ENCODE measurements at places on chromosomes 12 and 14. TPM values are rescaled to one million over a fixed set of nuclear protein-coding genes. Genes with fewer than 3 reads are reported as not detected.

IFT81 gene
- polyA plus RNA-seq, result 44.2 TPM

RPS6KL1 gene
- 0.76 TPM for polyA plus RNA-seq

RPS26 gene
- 691 TPM for polyA plus RNA-seq

GUCY2C gene
- polyA plus RNA-seq, result 0.21 TPM

TRMT5 gene
- polyA plus RNA-seq, result 30.1 TPM

ETNK1 gene
- 67.8 TPM for polyA plus RNA-seq

ARMH4 gene
- polyA plus RNA-seq, result 17.7 TPM

SIX4 gene
- 6.4 TPM for polyA plus RNA-seq

GNB3 gene
- polyA plus RNA-seq, result 6.3 TPM

CD63 gene
- 724 TPM for polyA plus RNA-seq

DNA sequence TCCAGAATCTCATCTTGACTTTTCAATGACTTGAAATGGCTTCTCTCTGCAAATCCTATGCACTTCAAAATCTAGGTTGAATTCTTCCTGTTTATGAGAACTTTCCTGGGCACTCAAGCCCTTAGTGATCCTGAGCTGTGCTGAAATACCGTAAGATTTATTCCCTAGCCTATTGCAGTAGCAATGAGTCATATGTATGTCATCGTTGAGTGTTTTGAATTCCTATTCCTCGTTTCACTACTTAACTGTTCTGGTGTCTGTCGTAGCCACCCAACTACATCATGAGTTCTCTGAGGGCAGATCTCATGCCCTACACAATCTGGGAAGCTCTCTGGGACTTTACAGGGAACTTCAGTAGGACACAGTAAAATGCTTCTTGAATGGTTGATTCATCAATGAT is 190.8 kb upstream of the TMEM132C start:
- no peak for DNase-seq

GRCh38 chr12:68352067-68352466 is 19.9 kb upstream of the MDM1 start:
- no peak for DNase-seq

- no peak for DNase-seq
These were observed 18.9 kb upstream of the COCH start for GRCh38 chr14:30855345-30856037.

- DNase-seq, result no peak
These were observed 82.3 kb downstream of the TNFAIP2 start for GRCh38 chr14:103205541-103205906.

DNA sequence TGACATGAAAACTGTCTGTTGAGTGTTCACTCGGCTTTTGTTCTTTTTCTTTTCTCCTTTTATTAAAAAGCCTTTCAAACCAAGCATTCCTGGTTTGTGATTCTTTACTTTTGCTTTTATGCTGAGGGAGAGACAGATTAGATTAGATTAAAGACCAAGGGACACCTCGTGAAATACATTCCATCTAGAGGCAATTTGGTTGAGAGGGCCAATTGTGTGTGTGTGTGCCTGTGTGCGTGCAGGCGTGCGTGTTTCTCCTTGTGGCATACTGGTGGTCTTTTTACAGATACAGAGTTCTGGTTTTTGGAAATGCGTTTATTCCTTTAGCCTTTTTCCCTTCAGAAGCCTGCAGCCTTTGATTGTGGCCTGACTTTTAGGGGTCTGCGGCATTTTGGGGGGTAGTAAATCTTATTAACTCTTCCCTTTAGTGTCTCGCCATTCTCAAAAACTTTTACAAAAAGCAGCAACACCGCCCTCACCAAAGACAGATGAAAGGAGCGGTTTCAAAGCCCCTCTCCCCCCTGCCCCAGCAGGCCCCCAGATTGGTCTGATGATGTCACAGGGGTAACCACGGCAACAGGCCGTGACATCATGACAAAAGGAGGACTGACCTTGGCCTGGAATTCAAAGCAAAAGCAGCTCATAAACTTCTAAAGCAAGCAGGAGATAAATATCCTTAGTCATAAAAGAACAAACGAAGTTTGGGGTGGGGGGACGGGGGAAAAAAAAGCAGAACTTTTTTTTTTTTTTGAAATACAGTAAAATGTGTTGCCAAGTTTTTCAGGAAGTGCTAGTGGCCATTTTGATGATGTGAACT is 84.1 kb upstream of the TBX3 start:
- DNase-seq, result peak; percentile 70

DNA sequence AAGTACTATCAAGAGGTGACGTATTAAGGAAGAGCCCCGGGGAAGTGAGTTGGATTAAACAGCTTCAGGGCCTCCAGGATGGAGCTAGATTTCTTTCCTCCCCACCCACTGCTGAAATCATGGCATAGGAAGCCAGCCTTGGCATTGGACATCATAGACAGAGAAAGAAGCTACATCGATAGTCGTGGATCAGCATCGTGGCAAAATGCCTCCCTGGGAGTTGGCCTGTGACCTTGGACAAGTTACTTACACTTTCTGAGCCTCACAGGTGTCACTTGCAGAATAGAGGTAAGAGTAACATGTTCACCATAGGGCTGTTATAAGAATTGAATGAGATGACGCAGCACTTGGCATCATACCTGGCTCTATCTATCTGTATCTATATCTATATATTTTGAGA is 5.9 kb downstream of the ANKRD33 start:
- no peak for DNase-seq

- DNase-seq, result peak; percentile 21
These were observed 8.0 kb downstream of the YY1 start for GRCh38 chr14:100246809-100247428.

DNA sequence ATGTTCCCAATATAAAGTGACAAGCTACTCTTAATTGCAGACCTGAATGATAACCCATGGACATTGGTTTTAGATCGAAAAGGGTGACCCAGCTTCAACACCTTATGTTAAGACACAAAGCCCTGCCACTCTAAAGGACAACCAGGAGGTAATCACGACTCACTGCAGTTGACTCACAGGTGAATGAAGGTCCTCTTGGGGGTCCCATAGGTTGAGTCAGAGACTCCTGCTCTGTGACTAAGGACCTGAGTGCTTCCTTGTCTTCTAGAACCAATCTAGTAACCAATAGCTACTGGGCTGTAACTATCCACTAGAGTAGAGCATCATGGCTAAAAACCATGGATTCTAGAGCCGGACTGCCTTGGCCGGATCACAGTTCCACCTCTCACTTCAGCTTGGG is 73.8 kb downstream of the KCNK10 start:
- DNase-seq, result no peak

DNA sequence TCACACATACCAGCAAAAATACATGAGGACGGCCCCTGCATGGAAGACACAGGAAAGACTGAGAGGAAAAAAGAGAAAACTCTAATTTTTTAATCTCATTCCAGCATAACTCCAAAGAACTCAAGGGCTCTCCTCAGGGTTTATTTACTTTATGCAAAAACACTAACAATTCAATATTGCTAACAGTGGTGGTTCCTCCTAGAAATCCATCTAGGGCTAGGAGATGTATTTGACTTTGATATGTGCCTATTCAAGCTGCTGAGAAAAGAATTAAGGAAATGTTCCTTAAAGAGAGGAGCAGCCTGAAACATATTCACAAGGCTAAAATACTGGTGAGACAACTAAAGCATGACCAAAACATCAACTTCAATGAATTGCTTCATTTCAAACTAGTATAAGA is 57.0 kb downstream of the SLC25A21 start:
- no peak for DNase-seq

DNA sequence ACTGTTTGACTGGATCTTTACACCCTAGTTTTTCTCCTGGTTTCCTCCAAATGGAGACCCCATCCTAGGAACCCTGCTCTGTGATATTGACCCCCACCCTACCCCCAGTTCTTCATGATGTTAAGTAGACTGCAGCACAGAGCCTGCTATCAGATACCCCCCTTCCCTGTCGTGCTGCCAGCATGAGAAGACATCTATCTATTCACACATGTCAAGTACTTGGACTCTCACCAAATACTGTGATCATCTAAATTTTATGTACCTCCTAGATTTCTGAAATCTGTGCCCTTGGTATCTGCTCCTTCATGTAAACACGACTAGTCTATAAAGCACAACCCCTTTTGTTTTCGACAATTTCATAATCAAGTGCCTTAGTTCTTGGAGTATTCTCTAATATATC is 38.9 kb downstream of the FERMT2 start:
- no peak for DNase-seq

DNA sequence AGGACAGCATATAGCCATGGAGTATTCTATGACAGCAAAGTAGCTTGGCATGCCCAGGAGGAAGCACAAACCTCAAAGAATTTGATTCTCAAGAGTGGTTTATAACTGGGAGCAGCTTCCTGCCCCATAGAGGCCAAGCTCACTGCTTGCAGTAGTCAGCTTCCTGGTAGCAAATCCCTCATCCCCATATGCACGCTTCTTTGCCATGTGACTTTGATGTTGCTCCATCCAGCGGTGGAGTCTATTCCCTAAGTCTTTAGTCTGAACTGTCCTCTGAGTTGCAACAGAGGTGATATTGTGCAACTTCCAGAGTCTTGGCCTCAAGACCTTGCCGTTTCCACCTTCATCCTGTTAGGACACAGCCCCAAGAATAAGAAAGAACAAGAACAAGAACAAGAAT is 996.8 kb upstream of the TMEM132C start:
- DNase-seq, result no peak

- no peak for DNase-seq
These were observed 145.8 kb downstream of the DICER1 start for GRCh38 chr14:95011445-95012006.

DNA sequence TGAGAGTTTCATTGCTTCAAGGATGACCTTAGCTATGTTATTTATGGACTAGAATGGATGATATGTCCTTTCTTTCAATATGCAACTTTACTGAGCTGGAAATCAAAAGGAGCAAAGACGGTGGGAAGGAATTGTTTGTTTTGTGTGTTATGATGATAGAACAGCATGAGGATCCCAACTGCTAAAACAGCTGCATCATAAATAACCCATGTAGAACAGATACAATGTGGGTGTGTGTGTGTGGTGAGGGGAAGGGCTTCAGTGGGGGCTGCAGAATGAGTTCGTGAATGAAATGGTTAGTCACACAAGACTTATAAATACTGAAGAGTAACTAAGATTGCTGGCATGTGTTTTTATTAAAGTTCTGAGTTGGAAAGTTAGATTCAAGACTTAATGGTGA is 80.1 kb downstream of the DACT1 start:
- no peak for DNase-seq

- DNase-seq, result no peak
These were observed 107.0 kb downstream of the PTPRR start for GRCh38 chr12:70813559-70813958.

DNA sequence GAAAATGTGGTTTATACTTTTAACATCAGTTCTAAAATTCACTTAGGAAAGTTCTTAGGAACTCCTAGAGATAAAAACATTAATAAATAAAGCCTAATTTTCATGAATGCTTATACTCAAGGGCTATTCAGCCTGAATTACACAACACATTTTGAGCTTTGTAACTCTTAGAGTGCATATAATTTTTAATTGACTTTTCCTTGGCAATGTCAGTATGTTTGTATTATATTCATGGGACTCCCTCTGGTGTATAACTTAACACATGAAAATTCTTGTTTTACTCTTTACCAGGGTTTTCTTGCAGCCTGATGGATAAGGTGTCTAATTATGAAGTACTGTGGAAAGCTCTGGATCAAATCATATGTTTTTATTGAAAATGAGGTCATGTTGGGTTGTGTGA is 150.6 kb upstream of the HMGA2 start:
- no peak for DNase-seq

DNA sequence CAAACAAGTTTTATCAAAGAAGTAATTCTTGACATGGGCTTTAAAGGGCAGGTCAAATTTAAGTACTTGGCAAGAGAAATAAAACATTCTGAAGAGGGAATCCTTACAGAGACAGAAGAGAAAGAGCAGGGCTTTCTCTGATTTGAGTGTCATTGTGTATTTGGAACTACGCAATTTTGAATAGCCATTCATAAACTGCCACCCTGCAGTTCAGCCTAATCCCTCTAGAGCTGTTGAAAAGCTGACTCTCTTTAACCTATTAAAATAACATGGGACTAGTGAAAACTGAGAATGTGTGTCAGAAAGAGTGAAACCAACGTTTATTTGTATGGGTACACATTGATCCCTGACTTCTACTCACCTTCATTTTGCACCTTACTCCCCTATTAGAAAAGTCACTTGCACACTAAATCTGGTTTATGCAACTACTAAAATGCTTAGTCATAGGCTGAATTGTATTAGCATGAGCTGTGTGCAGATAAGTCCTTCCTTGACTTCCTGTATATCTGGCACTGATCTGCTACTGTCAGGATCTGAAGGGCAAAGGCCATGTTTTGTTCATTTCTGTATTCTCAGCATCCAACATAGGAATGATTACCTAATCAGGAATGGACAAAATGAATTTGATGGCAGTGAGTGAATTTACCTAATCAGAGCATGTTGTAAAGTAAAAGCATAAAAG is 458.9 kb downstream of the NOVA1 start:
- no peak for DNase-seq

DNA sequence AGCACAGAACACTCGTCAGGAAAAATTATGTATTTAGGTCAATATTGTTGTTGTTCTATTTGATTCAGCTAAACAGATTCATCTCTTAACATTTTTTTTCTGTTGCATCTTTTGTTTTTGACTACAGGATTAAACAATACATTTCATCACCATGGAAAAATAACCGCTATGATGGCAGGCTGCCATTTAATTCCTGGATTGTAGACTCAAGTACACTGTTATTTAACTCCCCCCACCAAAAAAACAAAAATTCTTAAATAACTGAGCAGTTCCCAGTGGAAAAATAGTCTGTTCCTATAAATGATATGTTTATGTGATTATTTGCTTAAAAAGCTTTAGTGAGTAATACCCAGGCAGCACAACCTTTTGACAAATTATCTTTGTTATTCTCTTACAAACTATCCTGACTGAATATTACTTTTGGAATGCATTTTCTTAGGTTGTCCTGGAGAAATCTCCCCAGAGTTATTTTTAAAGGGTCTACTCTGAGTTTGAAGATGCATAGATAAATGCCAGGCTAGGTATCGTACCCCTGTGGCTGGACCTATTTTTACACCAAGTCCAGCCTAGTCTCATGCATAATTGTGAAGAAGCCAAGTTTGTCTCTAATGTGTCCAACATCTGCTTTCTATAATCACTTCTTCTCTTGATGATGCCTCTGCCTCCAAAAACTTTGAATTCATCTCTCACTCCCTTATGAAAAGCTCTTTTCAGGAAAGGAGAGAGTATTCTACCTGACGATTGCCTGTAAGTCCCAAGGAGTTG is 3.7 kb downstream of the KERA start:
- peak; percentile 64 for DNase-seq

- DNase-seq, result no peak
These were observed 47.8 kb downstream of the ATL1 start for GRCh38 chr14:50607761-50608160.

DNA sequence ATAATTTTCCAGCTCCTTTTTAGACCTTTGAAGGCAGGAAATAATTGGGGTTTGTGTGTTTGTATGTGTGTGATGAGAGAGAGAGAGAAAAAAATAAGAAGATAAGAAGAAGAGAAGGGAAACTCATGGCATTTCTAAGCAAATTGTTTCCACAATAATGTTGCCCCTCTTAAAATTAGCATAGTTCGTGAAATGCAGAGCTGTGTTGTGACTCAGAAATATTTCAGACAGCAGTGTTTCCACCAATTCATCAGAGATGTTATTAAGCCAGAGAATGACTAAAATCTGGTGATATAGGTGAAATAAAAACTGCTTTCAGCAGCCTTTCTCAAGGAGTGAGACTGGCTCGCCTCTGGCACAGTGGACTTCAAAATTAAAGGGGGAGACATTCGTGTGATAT is 65.9 kb upstream of the ARHGAP5 start:
- DNase-seq, result no peak
